ENCODE measurements at places on chromosomes 2 and 18. TPM values are rescaled to one million over a fixed set of nuclear protein-coding genes. Genes with fewer than 3 reads are reported as not detected.

Gene EFHD1
- total RNA-seq = 3.8 TPM

Gene CAVIN2
- not detected for total RNA-seq

Gene GCG
- not detected for total RNA-seq

Gene FSHR
- not detected for total RNA-seq

Gene ITPRIPL1
- 8.8 TPM for total RNA-seq

Gene GPC1
- total RNA-seq = 28.4 TPM

Gene LBX2
- 0.11 TPM for total RNA-seq

Gene MCEE
- total RNA-seq = 11.2 TPM

Gene PRKAG3
- not detected for total RNA-seq

Gene AP1S3
- 3.3 TPM for total RNA-seq

Gene PROM2
- 1.1 TPM for total RNA-seq

Gene TEX44
- total RNA-seq = not detected

Gene TNFRSF11A
- 1.2 TPM for total RNA-seq

Gene DNPEP
- total RNA-seq = 55.5 TPM

Gene KRCC1
- 16.7 TPM for total RNA-seq

Gene SCYGR4
- not detected for total RNA-seq

Gene DYNAP
- not detected for total RNA-seq

Gene VAMP5
- total RNA-seq = 1.00 TPM

Gene KCNJ3
- 0.28 TPM for total RNA-seq

Gene CSRNP3
- total RNA-seq = 4.3 TPM

Gene PLCD4
- not detected for total RNA-seq

Gene ACMSD
- not detected for total RNA-seq

Gene UGT1A7
- not detected for total RNA-seq

Gene SPOPL
- 5.1 TPM for total RNA-seq

Gene RIT2
- 0.26 TPM for total RNA-seq

Gene POU3F3
- total RNA-seq = not detected

Gene SERPINB12
- total RNA-seq = not detected

Gene GDF7
- total RNA-seq = 1.4 TPM

Gene NFATC1
- total RNA-seq = 14.1 TPM

Gene NRP2
- total RNA-seq = 92.4 TPM

Gene SERPINB10
- total RNA-seq = not detected

Gene DSC2
- 25.7 TPM for total RNA-seq

Gene MYO5B
- 2.7 TPM for total RNA-seq

Gene NUP35
- total RNA-seq = 38.4 TPM

Gene LPIN2
- 11.8 TPM for total RNA-seq

Gene GAL3ST2
- not detected for total RNA-seq

Gene GRHL1
- 0.30 TPM for total RNA-seq

Gene FBLN7
- total RNA-seq = 0.38 TPM

Gene NPC1
- 20.9 TPM for total RNA-seq

Gene ANKRD29
- 2.9 TPM for total RNA-seq

Gene PFN4
- not detected for total RNA-seq

Gene CRYGA
- not detected for total RNA-seq

Gene DSC3
- total RNA-seq = 0.73 TPM

Gene REG1B
- total RNA-seq = not detected

Gene ANKRD53
- not detected for total RNA-seq

Gene CKAP2L
- 24.8 TPM for total RNA-seq

All from H7 (cell line).